ENCODE measurements at places on chromosomes 2 and 18.

GRCh38 chr18:8332286-8332685 is 277.0 kb upstream of the RAB12 start:
- no peak for DNase-seq

DNA sequence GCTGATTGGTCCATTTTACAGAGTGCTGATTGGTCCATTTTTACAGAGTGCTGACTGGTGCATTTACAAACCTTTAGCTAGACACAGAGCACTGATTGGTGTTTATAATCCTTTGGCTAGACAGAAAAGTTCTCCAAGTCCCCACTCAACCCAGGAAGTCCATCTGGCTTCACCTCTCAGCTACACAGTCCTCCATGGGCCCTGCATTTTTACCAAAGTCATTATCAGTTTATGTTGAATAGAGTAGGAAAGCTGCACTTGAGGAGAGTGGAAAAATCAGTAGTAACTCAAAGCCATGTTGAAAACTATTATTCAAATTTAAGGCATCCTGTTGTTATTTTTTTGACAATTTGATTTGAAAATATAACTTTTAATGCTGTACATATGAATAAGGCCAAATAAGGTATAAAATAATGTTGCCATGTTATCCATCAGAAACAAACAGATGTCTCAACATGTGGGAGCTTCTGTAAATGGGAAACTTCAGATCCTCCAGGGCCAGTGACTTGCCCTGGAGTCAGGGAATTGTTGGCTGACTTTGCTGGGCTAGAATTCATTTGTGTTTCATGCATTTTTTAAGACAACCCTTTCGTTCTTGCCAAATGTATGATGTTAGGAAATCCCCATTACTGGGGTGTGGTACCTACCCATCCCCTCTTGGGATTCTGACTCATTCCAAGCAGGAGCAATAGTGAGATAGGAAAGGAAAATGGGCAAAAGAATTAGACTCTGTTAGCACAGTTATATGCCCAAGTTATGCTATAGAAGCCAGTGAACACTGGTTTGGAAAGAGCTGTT is 37.8 kb upstream of the CCDC195 start:
- DNase-seq: no peak

- DNase-seq: no peak
Observed at GRCh38 chr2:43594875-43595274, 963 bp downstream of the THADA start.

DNA sequence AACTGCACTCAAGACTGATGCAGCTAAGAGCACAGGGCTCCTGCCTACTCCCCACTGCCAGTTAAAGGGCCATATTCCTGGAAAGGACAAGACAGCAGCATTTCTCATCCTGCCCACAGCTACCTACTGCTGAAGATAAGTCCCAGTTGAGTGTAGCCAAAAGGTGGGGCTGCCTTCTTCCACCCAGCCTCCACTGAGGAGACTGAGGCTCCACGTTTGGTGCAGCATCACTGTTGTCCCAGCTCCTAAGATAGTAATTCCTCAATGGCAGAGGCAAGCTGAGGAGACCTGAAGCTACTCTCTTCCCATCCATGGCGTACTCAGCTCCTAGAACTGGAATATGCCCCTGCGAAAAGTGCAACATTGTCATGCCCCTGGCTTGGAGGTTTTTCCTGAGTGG is 149.7 kb downstream of the TRABD2A start:
- DNase-seq: no peak

GRCh38 chr2:86298411-86299390 is 38.7 kb downstream of the REEP1 start:
- no peak for DNase-seq

- DNase-seq: no peak
Observed at GRCh38 chr2:63594660-63595059, 5.9 kb downstream of the MDH1 start.

- no peak for DNase-seq
Observed at GRCh38 chr18:49023271-49023937, 72.6 kb upstream of the SMAD7 start.

GRCh38 chr2:172307800-172308199 is 119.6 kb upstream of the ITGA6 start:
- no peak for DNase-seq

DNA sequence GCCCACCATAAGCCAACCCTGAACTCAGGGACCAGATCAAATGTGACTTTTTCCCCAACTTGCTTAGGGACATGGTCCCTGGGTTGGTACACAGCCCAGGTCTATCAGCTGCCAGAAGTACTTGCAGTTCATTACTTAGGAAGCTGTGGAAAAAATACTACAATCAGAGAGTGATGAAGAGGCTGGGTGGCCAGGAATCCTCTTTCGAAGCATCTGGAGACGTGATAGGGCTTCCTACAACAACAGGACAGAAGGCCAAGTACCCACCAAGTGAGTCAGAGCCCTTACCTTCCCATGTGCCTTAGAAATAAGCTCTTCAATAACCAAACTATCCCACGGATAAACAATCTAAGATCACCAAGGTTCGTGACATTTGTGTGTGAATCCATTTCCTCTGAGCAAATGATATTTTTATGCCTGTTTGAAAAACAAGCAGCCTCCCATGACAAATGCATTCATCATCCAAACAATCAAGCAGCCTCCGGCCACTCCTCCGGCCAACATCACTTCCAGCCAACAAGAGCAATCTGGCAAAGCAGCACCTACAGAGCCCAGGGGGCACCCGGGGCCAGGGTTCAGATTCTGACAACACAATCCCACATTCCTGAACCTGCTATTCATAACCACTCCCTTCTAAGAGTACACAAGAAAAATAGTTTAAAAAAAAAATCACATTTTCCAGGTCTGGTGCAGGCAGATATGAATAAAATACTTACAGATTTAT is 26.4 kb downstream of the TBC1D8 start:
- DNase-seq: no peak

DNA sequence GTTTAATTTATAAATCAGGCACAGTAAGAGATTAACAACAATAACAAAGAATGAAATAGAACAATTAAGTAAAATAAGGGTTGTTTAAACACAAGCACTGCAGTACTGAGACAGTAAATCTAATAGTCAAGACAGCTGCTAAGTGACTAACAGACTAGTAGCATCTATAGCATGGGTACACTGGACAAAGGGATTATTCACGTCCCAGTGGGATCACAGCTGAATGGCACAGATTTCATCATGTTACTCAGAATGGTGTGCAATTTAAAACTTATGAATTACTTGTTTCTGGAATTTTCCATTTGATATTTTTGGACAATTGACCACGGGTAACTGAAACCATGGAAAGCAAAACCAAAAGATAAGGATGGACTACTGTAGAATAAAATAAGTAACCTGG is 161.9 kb upstream of the DAPL1 start:
- DNase-seq: no peak

DNA sequence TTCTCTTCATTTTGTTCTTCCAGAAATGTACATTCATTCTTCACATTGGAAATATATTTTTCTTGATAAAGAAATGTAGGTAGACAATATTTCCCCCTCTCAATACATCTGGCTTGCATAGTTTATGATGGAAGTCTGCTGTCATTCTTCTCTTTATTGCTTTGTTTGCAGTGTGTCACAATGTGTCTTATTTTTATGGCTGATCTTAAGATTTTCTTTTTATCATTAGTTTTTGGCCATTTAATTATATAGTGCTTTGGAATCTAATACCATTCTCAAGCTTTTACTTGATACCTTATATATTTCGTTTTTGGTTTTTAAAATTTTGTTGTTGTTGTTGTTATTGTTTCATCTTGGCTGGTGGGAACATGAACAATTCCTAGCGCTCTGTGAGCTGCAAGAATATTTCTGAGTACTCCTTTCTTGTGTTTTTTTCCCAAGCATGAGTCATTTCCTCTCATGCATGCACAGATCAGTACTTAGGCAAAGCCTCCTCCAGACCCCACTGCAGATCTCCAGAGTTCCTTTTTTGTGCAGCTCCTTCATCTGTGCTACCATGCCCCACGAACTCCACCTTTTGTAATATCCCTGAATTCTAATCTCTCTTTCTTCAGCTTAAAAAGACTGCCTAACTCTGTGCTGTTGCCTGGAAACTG is 13.7 kb upstream of the MMADHC start:
- DNase-seq: no peak

DNA sequence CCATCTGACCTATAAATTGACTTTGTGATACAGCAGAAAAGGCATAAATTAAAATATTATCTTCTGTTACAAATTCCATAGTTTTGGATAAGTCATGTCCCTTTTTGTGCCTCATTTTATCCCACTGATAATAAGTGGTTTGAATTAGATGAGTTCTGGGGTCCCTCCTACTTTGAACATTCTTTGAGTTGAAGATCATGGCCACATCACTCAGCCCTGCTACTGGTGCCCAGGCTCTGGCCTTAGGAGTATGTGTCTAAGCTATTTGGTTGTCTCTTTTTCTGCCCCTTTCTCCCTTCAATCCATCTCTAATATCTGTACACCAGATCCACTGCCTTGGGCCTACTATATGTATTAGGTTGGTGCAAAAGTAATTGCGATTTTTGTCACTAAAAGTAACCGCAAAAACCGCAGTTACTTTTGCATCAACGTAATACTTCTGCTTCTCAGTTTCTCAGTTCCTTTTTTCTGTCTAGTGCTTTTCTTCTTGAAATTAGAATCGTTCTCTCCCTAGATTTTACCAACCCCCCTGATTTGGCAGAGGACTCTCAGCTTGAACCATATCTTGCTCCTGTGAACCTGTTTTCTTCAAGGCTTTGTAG is 362.5 kb upstream of the TNP1 start:
- no peak for DNase-seq

DNA sequence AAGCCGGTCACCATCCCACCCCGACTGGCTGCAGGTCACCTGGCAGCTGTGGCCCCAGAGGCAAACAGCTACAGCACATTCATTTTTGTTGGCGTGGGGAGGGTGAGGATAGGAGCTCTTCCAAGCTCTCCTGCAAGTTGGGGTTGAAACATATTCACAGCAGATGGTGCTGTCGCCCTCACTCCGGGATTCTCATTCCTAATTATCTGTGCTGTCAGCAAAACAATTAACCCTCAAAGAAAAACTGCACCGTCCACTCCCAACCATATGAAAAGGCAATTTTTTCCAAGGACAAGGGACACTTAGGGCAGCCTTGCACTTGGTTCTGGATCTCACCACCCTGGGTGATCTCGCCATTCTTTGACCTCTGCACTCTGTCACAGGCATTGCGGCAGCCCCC is 68.6 kb downstream of the ZBTB7C start:
- no peak for DNase-seq

GRCh38 chr2:205868773-205869333 is 186.6 kb downstream of the NRP2 start:
- DNase-seq: no peak

DNA sequence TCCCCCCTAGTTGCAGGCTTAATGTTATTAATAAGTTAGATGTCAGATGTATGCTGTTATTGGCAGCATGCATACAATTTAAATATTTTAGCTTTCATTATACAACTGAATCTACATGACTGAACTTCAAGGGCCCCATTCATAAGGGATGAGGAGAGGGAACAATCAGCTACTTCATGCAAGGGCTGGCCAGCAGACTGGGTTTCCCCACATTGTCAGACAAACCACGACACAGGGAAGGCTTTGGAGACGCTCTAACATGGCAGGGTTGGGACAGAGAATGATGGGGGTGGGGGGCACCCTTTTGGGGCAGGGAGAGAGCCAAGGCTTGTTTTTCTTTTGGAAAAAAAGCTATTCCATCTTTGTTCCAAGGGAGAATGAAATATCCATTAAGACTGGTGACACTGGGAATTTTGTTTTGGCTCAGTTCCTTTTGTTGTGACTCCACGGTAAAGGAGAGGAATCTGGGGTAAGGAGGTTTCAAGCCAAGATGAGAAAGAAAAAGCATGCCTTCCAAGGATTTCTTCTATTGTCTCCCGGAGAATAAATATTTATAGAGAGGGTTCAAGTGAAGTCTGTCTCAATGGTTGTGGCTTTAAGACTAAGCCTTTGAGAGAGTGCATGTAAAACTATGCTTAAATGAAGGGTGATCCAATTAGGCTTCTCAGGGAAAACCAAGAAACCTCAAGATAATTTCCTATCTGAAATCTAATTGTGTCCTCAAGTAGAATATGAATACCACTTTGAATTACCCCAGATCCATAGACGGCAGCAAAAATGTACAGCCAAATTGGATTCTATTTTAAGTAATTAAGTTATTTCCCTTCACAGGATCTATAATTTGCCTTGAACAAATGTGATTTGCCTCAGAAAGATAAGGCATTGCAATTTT is 5.4 kb downstream of the CXCR4 start:
- DNase-seq: no peak

- no peak for DNase-seq
Observed at GRCh38 chr2:69943843-69944525, 17.4 kb downstream of the ASPRV1 start.
